ENCODE measurements at places on chromosomes 6 and 20. TPM values are rescaled to one million over a fixed set of nuclear protein-coding genes. Genes with fewer than 3 reads are reported as not detected.

DNA sequence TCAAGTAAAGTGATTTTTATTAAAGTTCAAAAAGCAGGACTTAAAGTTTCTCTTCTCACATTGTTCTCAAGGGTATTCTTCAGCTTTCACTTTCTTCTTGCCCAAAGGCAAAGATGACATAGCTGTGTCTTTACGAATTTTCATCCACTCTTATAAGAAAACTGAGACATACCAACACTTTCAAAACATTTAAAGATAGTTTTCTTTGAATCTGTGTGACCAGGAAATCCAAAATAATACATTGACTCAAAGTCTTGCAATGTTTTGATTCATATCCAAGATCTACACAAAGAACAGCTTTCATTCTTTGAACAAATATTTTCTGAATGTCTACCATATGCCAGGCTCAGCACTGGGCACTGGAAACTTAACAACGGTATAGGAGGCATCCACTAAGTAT lies 117.9 kb downstream of the SIM1 start:
- no peaks in the 10 kb centered on the region for H3K36me3 ChIP-seq
- no peak overlapping the region for H3K27ac ChIP-seq
- DNase-seq: no peak
- no peaks in the 10 kb centered on the region for H3K4me1 ChIP-seq

DNA sequence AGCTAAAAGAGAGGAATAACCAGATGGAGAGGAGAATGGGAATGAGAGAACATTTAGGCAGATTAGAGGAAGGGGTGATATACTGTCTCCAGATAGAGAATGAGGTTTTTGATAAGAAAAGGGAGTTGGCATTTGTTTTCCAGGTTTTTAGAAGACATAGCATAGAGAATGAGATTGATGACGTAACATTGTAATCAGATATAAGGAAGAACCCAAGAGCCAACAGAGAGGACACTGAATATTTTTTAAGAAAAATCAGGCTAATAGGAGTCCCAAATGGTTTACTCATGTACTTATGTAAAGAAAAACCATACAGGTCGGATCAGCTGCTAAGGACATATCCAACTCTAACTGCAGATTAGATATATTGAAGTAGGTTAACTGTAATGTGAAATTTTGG lies 112.9 kb downstream of the TBC1D7 start:
- H3K27me3 ChIP-seq: no peaks in the 10 kb centered on the region
- H3K36me3 ChIP-seq: no peaks in the 10 kb centered on the region
- DNase-seq: no peak
- no peak overlapping the region for H3K27ac ChIP-seq
- no peak overlapping the region for H3K4me3 ChIP-seq

DNA sequence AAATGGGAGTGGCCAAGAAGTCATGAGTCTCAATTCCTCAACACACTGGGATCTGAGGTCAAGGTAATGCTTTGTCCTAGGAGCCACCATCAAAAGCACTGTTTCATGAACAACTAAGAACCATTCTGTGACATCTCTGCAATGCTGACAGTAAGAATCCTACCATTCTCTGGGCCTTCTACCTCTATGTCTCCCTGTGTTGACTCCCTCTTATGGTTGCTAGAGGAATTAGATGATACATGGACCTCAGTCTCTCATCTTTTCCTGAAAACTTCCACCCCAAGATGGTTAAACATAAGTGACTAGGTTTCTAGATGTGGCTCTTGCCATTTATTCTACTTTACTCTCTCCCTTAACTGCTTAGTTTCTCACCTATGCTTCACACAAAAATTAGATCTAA lies 9.1 kb downstream of the MTRF1L start:
- no peaks in the 10 kb centered on the region for H3K27me3 ChIP-seq
- no peak overlapping the region for H3K4me3 ChIP-seq
- no peak overlapping the region for H3K27ac ChIP-seq
- no peaks in the 10 kb centered on the region for H3K4me1 ChIP-seq

DNA sequence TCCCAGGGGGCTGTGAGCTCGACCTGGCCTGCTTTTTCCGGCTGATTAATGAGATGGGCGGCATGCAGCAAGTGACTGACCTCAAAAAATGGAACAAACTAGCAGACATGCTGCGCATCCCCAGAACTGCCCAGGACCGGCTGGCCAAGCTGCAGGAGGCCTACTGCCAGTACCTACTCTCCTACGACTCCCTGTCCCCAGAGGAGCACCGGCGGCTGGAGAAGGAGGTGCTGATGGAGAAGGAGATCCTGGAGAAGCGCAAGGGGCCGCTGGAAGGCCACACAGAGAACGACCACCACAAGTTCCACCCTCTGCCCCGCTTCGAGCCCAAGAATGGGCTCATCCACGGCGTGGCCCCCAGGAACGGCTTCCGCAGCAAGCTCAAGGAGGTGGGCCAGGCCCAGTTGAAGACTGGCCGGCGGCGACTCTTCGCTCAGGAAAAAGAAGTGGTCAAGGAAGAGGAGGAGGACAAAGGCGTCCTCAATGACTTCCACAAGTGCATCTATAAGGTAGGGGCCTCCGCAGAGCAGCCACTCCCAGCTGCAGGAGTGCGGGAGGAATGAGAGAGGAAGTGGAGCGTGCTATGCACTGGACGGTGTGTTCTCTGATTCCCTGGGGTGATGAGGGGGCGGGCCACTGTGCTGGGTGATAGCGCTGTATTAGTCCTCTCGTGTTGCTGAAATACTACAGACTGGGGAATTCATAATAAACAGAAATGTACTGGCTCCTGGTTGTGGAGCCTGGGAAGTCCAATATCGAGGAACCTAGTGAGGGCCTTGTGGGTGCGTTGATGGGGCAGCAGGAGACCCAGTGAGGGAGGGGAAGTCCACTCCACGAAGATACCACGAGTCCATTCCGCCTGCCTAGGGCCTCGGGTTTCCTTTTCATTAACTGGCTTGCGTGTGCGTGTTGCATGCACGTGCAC lies 161.7 kb downstream of the DTNBP1 start:
- no peak overlapping the region for H3K4me3 ChIP-seq
- H3K36me3 ChIP-seq: peaks cover 83% of the 10 kb centered on the region
- no peaks in the 10 kb centered on the region for H3K27me3 ChIP-seq
- DNase-seq: no peak
- no peak overlapping the region for H3K27ac ChIP-seq

- DNase-seq: no peak
- no peak overlapping the region for H3K4me3 ChIP-seq
- H3K4me1 ChIP-seq: no peaks in the 10 kb centered on the region
- H3K27me3 ChIP-seq: no peaks in the 10 kb centered on the region
- H3K27ac ChIP-seq: no peak overlapping the region
- H3K36me3 ChIP-seq: peaks cover 30% of the 10 kb centered on the region
These were observed 135.5 kb upstream of the SUPT3H start for GRCh38 chr6:45513213-45513618.

DNA sequence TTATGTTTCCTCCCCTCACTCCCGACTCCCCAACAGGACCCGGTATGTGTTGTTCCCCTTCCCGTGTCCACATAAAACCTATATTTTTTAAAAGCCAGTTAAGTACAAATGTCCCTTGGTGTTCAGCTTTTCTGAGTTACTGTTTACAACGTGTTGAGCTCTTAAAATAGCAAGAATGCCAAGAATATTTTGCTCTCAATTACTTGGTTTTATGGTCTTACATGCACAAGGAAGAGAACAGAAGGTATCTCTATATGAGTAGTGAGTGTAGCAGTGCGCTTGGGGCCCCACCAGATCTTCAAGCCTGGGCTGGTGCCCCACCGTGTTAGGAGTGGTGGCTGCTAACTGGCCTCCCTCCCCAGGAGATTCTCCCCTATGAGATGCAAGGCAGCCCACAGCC lies 75.3 kb downstream of the RIN2 start:
- no peaks in the 10 kb centered on the region for H3K36me3 ChIP-seq
- H3K4me3 ChIP-seq: no peak overlapping the region
- H3K27me3 ChIP-seq: peaks cover 2% of the 10 kb centered on the region
- no peak overlapping the region for H3K27ac ChIP-seq

GRCh38 chr20:61360296-61360695 lies 108.2 kb downstream of the CDH4 start:
- no peak for DNase-seq
- H3K27ac ChIP-seq: no peak overlapping the region
- H3K4me3 ChIP-seq: no peak overlapping the region

DNA sequence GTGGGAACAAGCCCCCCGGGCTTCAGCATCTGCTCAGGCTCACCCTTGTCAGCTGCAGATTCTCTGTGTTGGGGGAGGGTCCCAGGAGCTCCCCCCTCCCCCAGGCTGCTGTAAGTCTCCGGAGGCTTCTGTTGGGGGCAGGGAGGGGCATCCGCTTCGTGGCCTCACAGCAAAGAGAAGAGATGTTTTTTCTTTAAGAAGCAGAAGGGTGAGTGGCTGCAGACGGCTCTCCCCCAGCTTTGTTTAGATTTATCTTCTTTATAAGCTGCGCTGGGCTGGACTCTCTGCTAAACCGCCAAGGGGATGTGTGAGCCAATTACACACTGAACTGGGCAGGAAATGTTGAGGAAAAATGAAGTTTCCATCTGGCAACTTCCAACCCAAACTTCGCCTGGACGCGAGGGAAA lies 48.7 kb upstream of the GATA5 start:
- no peak overlapping the region for H3K27ac ChIP-seq
- peaks cover 12% of the 10 kb centered on the region for H3K27me3 ChIP-seq
- DNase-seq: no peak
- no peaks in the 10 kb centered on the region for H3K36me3 ChIP-seq
- H3K4me3 ChIP-seq: no peak overlapping the region
- H3K4me1 ChIP-seq: peaks cover 6% of the 10 kb centered on the region

Gene CALHM6
- 3.1 TPM for total RNA-seq

Gene BPIFB2
- not detected for total RNA-seq

Gene HLA-DQB2
- total RNA-seq: 1.3 TPM

Gene PRND
- total RNA-seq: not detected

Gene AVP
- 0.56 TPM for total RNA-seq

Gene RFX6
- not detected for total RNA-seq

Gene TSBP1
- not detected for total RNA-seq

Data from CD4-positive, alpha-beta T cell (primary cell).